ENCODE measurements at places on chromosomes 6 and 20.

DNA sequence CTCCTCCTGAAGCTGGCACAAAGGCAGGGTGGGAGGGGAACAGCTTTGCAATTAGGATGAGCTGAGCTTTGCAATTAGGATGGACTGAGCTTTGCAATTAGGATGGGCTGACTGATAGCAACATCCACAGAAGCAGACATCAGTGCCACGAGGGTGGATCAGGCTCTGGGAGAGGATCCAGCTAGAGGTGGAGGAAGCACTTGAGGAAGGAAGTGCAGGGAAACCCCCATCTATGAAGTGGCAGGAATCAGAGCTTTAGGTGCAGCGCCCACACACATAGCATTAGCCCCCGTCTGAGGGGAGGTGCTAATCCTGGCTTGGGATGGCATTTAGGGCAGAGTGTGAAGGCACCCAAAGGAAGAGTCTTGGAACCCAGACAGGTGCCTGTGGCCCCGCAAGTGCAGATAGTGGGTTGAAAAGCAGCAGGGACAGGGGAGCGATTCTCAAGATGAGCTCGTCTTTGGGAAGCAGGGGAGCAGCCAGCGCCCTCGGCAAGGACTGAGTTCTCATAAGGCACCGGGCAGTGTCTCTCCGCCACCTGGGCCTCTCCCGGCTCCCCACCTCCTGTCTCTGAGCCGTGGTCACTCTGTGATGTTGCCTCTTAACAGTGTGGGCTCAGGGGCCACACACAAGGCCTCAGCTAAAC lies 12.0 kb upstream of the THBS2 start:
- DNase-seq = no peak

- no peak for DNase-seq
Measured at GRCh38 chr6:120496661-120497060, 837.6 kb downstream of the TBC1D32 start.

GRCh38 chr6:170404036-170404435 lies 97.5 kb downstream of the FAM120B start:
- no peak for DNase-seq

GRCh38 chr6:93787841-93788240 lies 368.5 kb upstream of the EPHA7 start:
- no peak for DNase-seq

- no peak for DNase-seq
Measured at GRCh38 chr6:101114703-101115102, 233.6 kb upstream of the ASCC3 start.

- DNase-seq = no peak
Measured at GRCh38 chr6:119602215-119603178, 252.9 kb upstream of the MAN1A1 start.

DNA sequence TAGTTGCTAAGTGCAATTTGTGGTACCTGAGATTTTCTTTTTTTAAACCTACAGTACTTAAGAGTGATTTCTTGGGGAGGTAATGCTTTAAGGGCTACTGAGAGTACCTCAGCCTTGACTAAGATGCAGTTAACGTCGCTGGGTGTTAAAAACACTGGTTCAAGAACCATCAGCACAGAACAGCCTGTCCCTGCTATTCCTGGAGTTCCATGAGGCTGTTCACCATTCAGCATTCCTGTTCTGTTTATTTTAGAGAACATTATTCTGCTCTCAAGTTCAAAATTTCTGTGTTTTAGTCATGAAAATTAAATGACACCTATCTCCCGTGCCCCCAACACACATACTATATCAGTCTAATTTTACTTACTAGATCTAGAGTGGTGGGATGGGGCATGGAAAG lies 1.7 kb upstream of the PRELID3B start:
- no peak for DNase-seq

GRCh38 chr6:73250016-73250415 lies 13.0 kb downstream of the KHDC1 start:
- no peak for DNase-seq

GRCh38 chr6:7633361-7633760 lies 43.4 kb downstream of the SNRNP48 start:
- no peak for DNase-seq

All from K562 (cell line).